ENCODE measurements at places on chromosomes 12 and 14.

- DNase-seq = no peak
Measured at GRCh38 chr12:53235742-53236442, 3.9 kb upstream of the RARG start.

DNA sequence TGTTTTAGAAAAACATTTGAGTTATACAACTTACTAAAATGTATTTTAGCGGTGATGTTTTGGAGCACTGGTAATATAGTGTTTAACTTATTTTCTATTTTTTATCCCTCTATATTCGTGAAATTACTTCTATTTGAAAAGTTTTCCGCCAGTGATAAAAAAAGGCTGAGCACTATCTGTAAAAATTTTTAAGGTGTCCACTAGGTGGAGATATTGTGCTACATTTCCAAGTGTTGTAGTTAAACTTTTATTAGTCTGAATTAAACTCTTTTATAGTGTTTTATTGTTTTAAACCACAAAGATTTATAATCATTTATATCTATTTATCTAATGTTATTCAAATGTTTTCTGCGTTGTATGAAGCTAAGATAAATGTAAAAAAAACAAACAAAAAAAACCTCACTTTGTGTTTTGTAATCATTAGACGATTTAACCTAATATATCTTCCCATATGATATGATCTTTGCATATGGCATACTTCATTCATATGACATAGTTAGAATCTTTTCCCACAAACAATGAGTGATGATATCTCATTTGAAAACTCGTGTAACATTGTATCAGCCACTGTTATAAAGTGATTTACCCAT, 11.8 kb downstream of the ALG10B start:
- DNase-seq = no peak

DNA sequence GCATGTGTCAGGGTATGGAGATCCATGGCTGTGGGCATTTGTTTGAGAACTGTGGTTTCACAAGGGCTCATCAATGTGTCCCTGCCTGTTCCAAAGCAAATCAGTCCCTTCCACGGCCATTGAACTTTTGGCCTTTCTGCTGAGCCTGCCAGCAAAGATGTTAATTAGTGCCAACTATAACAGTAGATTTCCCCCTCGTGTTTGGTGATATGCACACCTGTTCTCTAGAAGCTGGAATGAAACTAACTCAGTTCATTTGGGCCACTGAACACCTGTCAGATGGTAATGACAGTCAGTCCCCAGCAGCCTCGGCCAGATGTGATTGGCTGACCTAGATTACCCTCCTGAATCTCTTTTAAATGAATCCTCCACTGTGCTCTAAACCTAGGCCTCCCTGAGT, 43.2 kb downstream of the IRAK3 start:
- no peak for DNase-seq

- DNase-seq = no peak
Measured at GRCh38 chr14:38874721-38875120, 228.3 kb downstream of the SEC23A start.

DNA sequence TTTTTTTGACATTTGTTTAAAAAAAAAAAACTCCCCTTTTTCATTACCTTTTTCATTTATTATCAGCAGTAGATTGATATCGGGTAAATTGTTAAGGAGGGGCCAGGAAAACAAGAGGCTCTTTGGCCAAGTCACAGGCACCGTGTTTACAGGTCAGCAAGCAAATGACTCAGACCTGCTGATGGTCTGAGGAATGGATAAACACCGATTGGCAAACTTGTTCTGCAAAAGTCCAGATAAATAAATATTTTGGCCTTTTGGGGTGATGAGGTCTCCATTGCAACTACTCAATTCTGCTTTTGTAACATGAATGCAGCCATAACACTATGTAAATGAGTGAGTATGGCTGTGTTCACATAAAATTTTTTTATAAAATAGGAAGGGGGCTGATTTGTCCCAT, 94.0 kb downstream of the RPS29 start:
- DNase-seq = no peak

DNA sequence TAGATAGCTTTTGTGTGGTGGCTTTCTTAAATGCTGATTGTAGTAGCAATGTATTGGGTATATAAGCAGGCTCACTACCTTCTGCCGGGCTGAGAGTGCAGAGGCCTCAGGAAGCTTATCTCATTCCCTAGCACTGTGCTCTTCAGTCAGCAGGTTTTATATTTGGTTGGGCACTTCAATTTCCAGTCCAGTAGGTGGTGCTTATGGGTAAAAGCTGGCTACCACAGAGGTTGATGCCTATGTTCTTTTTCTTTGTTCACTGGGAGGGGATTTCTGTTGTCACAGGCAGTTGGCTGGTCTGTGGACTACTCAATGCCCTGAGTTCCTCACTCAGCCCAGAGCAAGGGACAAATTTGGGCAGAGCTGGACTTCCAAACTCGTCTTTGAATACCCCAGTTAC, 43.0 kb upstream of the GLIPR1 start:
- no peak for DNase-seq

DNA sequence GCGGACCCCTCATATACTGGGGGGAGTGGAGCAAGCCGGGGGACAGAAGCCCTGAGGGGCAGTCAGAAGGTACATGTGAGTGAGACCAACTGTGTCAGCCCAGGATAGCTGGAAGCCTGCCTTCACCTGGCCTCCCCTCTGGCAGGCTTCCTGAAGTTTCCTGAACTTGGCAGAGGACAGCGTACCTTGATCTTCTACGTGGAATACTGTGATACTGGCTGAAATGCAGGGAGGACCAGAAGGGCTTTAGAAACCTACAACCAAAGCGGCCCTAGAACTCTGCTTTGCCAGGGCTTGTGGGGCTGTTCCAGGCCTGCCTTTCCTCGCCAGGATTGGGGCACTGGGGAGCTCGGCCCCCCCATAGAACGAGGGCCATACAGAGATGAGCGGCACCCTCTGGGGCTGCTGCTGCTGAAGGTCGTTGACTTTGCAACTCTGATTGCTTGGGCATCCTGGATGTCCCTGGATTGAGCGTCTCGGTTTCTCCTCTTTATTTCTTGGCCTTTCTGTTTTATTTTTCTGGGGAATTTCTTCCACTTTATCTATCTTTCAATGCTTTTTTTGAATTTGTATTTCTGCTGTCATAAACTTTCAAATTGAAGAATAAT, 66.5 kb downstream of the SLC25A47 start:
- no peak for DNase-seq

GRCh38 chr12:63045020-63045860, 105.8 kb downstream of the AVPR1A start:
- no peak for DNase-seq

GRCh38 chr14:56135668-56136067, 17.5 kb downstream of the PELI2 start:
- no peak for DNase-seq

- DNase-seq = no peak
Measured at GRCh38 chr14:41830714-41831406, 224.2 kb downstream of the LRFN5 start.

GRCh38 chr12:45296046-45296586, 80.2 kb downstream of the ANO6 start:
- DNase-seq = no peak

GRCh38 chr12:2613326-2614073, 181.3 kb upstream of the FKBP4 start:
- DNase-seq = no peak

- no peak for DNase-seq
Measured at GRCh38 chr14:21267431-21267845, 1.8 kb downstream of the HNRNPC start.

DNA sequence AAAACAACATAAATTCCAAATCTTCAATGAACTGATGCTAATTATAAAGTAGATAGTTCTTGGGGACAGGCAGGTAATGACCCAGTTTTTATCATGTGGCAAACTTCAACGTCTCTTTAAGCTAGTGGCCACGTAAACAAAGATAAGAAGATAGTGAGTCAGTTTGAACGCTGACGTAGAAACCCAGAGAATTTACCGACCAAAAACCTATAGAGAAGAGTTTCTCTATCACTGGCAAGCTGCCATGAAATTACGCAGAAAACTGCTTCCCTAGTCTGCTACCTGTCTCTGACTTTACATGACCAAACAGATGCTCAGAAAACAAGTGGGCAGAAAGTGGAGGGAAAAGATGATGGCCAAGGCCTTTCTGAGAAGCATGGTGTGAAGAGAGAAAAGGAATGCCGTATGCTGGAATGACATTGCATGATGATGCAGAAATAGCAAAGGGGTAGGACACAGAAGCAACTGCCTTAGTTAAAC, 136.3 kb downstream of the ITPR2 start:
- DNase-seq = no peak

- no peak for DNase-seq
Measured at GRCh38 chr12:123749355-123749754, 12.7 kb upstream of the DNAH10 start.

DNA sequence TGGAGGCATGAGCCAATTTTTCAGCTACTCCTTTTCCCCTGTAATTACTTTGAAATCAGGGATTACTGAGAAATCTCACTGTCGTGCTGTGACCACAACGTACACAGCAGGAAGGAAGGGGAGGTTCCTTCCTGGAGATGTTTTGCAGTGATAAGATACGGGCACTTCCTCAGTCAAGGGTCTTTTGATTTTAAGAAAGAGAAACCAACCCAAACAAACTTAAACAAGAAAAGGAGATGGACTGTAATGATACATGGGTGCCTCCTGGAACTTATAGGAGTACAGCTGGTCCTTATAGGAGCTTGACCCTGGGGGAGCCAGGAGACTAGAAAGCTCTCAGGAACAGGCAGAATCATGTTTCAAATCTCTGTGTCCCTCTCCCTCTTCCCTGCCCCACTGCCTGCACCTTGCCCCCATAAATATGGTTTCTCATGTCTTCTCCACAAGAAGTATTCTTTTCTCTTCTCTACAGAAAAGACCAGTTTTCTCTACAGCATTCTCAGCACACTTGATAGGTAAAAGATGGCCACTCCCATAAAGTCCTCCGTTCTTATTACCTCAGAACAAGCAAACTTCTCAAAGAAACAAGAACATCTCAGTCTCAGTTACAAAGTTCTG, 281.1 kb upstream of the AMIGO2 start:
- DNase-seq = no peak

DNA sequence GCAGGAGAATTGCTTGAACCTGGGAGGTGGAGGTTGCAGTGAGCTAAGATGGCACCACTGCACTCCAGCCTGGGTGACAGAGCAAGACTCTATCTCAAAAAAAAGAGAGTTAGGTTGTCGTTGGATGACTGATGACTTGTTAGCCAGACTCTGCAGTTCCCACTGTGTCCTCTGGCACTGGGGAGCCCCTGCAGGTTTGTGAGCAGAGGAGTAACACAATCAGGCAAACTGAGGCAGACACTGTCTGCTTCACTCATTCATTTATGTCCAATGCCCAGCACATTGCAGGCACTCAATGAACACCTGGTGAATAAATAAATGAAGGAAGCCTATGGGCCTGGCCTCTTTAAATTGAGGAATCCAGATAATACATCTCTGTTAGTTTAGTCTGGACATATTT, 41.2 kb upstream of the BCL11B start:
- DNase-seq = no peak

DNA sequence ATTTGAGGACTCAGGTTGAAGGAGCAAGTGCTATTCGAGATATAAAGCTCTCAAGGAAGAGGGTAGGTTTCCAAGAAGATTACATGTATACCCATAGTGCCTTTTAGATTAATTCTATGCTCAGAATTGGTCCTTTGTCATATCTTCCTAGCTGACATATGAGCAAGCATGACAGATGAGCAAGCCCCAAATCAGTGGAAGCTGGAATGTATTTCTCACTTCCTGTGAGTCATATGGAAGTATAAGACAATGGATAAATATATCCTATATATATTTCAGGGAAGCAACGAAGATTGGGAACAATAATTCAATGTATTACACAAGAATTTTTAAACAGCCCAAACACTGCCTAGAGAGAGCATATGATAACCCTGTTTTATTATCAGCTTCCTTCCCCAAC, 674.1 kb upstream of the ATXN7L3B start:
- no peak for DNase-seq
